ENCODE measurements at places on chromosomes 1 and 21.

- DNase-seq, result no peak
These were observed 136.8 kb downstream of the PTPRC start for GRCh38 chr1:198775606-198776005.

DNA sequence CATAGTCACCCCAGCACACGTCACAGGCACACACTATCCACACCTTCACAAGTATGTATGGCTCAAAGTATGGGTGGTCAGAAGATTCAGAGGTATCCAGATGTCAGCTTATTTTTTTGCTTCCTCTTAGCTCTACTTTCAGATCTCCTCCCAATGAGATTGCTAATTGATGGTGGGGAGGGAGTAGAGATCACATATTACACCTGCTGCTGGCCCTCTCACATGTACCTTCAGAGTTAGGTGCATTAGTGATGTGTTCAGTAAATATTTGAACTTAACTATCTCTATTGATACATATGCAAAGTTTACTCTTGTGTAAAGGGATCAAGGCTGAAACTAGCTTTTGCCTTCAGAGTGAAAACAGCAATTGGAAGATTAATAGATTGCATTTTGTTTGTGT is 262.6 kb downstream of the PCP4 start:
- no peak for DNase-seq

- no peak for DNase-seq
These were observed 26.5 kb downstream of the BCL9 start for GRCh38 chr1:147567594-147568381.

GRCh38 chr1:59690171-59690930 is 124.4 kb upstream of the HOOK1 start:
- DNase-seq, result no peak

DNA sequence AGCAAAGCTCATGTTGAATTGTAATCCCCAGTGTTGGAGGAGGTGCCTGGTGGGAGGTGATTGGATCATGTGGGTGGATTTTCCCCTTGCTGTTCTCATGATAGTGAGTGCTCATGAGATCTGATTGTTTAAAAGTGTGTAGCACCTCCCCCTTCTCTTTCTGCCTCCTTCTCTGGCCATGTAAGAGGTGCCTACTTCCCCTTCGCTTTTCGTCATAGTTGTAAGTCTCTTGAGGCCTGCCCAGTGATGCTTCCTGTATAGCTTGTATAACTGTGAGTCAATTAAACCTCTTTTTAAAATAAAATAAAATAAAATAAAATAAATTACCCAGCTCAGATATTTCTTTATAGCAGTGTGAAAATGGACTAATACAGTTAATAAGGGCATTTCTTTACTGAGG is 1025.7 kb downstream of the PLA2G4A start:
- DNase-seq, result no peak

- DNase-seq, result no peak
These were observed 51.7 kb downstream of the UBIAD1 start for GRCh38 chr1:11324567-11325165.
